ENCODE measurements at places on chromosomes 7 and 10. TPM values are rescaled to one million over a fixed set of nuclear protein-coding genes. Genes with fewer than 3 reads are reported as not detected.

GRCh38 chr7:73721377-73721817, 1.9 kb upstream of the STX1A start:
- no peak for DNase-seq

GPR85 gene
- not detected for total RNA-seq

- DNase-seq = peak; percentile 75
Observed at GRCh38 chr10:75187961-75188426, 22.6 kb upstream of the VDAC2 start.

- no peak for DNase-seq
Observed at GRCh38 chr7:95772771-95773581, 622 bp downstream of the DYNC1I1 start.

GRCh38 chr10:122171302-122172075, 99.6 kb upstream of the BTBD16 start:
- DNase-seq = no peak

DNA sequence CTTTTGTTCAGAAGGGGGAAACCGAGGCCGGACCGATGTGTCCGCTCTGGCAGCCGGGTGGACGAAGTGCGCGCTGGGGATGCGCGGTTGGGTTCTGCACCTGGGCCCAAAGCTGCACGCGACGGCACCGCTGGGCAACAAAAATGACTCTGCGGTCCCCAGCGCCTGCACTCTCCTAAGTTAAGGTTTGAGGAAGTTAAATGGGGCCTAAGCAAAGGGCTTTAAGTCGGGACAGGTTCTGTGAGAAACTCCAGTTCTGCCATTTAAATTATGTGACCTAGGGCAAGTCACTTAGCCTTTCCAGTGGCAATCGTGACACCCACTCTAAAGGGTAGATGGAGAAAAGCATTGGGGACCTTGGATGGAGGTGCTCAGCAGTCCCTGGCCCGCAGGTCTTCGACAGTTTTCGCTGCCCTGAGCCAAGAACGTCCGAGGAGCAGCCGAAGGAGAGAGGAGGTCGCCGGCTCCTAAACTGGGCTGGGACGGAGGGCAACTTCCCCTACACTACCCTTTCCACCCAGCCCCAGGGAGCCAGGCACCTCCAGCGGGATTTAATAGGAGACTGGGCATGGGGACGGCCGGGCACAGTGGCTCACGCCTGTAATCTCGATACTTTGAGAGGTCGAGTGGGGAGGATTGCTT, 534 bp upstream of the ACBD5 start:
- DNase-seq = peak; percentile 62

- DNase-seq = peak; percentile 42
Observed at GRCh38 chr10:132942101-132943057, at the start of gene CFAP46. Gene CFAP46 (minus strand): TSS chr10:132942570. CDS start chr10:132942484, 86 bp downstream.

DNA sequence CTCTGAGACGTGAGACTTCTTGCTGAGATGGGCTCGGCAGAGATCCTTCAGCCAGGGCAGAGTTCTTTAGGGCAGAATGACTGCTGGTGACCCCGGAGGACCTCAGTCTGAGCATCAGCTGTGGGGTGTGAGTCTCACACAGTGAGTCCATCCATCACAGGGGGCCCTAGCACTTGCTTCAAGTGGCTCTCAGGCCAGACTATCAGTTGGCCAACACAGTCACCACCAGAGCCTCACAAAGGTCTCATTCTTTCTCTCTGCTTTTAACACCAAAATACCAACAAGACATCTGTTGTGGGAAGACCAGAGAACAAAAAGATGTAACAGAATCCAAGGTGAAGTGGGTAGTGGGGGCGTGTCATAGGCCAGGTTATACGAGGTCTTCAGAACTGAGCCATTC, 345.6 kb upstream of the NRP1 start:
- no peak for DNase-seq
